ENCODE measurements at places on chromosomes 12 and 14.

DNA sequence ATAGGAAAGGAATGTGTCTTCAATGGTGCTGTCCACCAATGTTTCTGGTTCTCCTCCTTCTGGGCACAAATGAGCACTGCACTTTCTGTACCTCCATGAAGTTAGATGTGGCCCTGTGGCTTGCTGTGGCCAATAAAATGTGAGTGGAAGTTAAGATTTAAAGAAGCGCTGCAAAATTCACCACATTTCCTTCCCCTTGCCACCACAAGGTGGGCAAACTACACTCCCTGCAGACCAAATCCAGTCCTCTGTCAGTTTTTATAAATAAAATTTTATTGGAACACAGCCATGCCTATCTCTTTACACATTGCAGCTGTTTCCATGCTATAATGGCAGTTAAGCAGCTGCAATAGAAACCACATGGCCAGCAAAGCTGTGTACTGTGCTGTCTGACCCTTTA is 141.4 kb upstream of the TMPO start:
- no peak for DNase-seq

DNA sequence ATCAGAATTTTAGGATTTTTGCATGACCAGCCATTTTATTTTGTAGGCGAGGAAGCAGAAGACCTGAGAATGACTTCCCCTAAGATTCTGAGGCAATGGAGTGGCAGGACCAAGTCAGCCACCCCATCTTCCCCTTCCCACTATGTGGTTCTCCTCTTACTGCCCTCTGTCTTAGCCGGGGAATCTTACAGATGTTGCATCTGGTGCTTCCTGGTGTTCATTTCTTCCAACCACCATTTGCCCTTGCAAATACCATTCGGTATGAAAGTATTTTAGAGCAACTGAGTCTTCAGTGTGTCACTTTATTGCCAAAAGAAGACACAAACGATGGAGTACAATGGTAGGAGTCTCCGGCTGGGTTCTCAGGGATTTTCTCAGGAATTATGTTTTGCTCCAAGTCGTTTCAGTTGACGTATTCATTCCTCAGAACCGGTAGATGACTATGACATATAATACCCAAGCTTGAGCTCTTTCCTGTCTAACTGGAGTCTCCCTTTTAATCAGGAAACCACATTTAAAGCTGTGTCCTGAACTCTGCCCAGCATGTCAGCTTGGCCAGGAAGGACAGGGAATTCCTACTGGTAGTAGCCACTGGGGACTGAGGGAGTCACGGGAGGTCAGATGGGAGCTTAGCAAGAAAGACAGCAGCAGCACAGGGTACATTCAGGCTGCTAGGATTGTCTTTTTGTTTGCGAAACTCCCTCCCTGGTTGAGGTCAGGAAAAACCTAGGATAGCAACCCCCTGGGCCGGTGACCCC is 87.0 kb downstream of the SAMD4A start:
- DNase-seq = no peak

DNA sequence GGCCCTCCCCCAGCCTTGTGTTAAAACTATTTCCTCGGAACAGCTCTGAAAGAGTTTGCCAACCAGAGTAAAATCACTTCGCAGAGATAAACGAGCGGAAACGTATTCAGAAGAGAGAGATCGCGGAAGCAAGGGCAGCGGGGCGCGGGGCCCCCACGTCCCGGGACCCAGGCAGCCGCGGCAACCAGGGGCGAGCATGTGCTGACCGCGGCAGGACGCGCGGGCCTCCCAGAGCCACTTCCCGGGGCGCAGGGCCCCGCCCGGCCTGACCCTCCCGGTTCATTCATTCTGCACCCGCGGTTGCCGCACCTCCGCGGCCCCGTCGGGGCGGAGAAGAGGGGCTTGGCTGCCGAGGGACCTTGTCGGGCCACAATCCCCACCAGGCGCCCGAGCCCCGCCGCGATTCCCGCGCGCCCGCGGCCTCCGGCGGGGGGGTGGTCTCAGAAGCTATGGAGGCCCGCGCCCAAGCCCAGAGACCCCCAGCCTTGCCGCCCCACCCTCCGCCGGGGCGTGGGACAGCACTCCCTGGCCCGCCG is 598 bp downstream of the UBE2N start:
- no peak for DNase-seq

DNA sequence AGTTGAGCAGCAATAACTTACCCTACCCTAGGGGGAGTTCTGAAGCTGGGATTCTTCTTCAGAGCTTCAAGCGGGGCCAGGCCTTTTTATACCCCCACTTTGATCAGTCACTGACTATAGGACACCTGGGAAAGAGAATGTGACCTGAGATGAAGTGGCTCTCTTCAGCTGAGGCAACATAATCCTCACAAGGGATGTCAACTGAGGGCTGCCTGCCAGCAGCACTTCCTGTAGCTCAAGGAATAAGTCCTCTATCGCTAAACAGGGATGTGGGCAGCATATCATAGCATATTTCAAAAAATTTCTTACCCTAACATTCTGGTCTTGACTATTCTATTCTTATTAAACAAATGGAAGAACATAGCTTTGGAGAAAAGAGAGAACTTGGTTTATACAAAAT is 17.4 kb downstream of the LGALS3 start:
- no peak for DNase-seq

DNA sequence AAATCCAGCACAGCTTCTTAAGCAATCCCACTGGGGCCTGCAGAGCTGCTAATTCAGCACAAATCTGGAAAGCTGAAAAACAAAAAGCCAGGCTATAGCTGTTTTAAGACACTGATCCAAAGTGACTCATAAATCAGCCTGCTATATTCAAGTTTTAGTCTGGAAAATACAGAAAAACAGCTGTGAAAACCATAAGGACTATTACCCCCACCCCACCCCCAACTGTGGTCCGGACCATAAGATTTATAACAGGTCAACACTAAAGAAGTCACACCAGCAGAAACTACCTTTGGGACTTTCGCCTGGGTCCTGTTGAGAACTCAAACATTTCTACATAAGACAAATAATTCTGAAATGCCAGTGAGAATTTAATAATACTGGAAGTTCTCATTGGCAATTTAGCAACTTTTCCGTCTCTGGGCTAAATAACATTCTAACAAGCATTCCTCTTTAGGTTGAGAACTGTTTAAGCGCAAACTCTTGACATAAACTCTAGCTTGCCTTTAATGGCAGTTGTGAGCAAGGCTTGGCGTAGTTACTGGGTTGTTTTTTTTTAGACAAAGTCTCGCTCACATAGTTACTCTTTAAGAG is 3.3 kb downstream of the LRIG3 start:
- no peak for DNase-seq

- DNase-seq = no peak
Observed at GRCh38 chr12:124610021-124610612, 42.7 kb upstream of the NCOR2 start.

GRCh38 chr12:105271364-105271763 is 35.4 kb upstream of the APPL2 start:
- no peak for DNase-seq

GRCh38 chr14:102275866-102276265 is 29.1 kb downstream of the MOK start:
- no peak for DNase-seq

- no peak for DNase-seq
Observed at GRCh38 chr14:106619606-106620005, 1093.2 kb downstream of the TMEM121 start.

DNA sequence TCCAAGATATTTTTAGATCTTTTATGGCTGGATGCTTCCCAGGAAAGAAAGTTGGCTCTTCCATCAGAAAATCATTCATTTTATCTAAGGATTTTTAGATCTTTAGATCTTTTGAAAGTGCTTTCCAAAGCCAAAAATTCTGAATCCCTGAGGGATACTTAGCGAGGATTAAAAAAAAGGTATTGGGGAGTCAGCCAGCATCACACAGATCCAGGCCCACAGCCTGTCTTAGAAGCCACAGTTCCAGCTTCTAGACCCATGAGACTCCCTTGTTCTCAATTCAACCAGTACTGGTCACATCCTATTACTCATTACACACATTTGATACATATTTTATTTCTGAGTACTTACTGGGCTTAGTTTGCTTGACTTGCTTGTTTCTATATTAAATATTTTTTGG is 49.9 kb downstream of the TSPAN8 start:
- DNase-seq = no peak

DNA sequence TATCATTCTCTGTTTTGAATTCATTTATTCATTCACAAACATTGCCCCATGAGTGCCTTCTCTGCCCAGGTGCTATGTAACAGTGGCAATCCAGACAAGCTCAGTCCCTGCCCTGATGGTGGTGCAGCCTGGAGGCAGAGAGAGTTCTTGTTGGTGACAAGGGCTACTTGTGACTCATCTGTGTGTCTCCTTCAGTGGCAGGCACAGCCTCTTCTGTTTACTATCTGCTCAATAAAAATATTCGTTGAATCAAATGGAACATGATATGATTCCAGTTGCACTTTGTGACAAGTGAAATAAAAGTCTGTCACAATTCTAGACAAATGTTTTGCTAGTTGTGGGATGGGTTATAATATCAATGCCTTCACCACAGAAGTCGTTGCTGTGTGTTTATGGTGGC is 20.6 kb upstream of the CPM start:
- DNase-seq = no peak

DNA sequence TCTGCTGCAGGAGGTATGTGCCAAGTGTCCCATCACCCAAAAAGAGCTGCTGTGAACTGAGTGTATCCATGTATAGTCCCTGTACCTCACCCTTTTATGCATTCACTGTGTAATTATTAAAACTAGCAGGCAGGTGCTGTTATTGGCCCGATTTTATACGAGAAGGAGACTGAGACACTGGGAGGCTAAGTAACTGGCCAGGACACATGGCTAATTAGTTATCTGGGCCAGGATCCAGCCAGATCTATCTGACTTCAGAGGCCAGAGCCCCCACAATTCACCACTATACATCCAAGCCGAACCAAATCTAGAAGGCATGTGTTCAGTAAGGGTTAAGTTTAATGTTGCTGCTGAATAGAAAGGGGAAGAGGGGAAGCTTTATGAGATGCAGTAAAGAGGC is 73.4 kb downstream of the FRMD6 start:
- no peak for DNase-seq

DNA sequence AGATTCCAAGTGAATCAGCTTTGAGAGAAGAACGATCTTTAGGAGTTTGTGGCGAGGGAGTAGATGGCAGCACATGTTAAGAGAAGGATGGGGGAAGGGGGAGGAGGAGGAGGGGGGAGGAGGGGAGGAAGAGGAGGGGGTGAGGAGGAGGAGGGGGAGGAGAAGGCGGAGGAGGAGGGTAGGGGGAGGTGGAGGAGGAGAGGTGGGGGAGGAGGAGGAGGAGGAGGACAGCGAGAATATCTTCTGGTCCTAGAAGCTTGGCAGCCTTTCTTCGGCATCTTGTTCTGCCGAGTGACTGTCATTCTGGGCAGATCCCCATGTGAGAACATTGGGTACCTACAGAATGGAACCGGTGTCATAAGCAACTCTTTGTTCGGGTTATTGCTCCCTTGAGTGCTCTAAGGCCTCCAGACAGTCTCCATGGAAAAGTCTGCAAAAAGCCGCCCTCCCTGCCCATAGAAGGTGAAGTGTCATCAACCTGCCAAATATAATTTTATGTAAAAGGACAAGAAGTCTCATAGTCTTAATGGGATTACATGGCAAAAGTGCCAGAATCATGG is 6.9 kb downstream of the RFC5 start:
- no peak for DNase-seq

- peak; percentile 69 for DNase-seq
Observed at GRCh38 chr12:69007855-69008351, 74.9 kb upstream of the CPM start.

DNA sequence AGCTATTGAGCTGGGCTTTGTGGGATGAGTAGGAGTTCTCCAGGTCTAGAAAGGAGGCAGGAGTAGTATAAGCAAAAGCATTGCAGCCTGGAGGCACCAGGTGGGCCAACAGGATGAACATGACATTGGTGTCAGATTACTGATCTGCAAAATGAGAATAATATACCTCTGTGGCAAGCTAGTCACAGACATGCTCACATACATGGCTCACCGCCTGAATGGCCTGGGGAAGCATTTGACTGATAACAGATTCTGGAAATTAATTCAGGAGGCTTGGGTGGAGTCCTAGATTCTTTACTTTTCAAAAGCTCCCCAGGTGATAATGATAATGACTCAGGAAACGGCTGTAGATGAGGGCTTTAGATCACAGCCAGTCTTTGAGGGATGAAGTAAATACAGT is 709 bp downstream of the TCL1B start:
- no peak for DNase-seq

GRCh38 chr12:40615590-40615989 is 76.6 kb upstream of the CNTN1 start:
- DNase-seq = no peak

- no peak for DNase-seq
Observed at GRCh38 chr12:109448707-109449390, 28.3 kb downstream of the KCTD10 start.

DNA sequence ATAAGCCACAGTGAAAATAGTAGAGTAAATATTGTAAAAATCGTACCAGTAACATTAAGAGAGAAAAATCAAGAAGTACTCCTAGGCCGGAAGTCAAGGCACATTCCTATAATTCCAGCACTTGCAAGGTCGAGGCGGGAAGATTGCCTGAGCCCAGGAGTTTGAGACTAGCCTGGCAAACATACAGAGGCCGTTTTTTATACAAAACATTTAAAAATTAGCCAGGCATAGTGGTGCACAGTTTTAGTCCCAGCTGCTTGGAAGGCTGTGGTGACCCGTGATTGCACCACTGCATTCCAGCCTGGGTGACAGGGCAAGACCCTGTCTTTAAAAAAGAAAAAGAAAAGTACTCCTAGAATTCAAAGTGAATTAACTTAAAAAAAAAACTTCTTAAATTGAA is 341.8 kb downstream of the C12orf50 start:
- no peak for DNase-seq

GRCh38 chr12:97924122-97924521 is 461.5 kb downstream of the RMST start:
- DNase-seq = no peak

- DNase-seq = no peak
Observed at GRCh38 chr12:57483466-57483865, 3.8 kb upstream of the ARHGAP9 start.

DNA sequence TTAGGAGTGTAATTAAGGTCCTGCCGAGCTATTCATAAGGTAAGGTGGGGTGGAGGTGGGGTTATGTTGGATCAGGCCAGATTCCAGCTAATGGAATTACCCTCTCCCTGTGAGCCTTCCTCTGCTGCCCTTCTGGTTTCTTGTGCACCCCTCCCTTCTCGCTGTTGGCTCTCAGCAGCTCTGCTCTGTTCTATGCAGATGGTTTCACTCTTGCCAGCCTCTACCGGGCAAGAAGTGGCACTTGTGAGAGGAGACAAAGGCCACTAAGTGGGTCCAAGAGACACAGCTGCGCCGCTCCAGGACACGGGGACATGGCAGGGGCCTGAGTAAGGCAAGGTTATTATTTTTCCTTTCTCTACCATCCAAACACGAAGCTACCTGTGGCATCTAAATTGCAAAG is 334.4 kb downstream of the EMP1 start:
- DNase-seq = no peak

DNA sequence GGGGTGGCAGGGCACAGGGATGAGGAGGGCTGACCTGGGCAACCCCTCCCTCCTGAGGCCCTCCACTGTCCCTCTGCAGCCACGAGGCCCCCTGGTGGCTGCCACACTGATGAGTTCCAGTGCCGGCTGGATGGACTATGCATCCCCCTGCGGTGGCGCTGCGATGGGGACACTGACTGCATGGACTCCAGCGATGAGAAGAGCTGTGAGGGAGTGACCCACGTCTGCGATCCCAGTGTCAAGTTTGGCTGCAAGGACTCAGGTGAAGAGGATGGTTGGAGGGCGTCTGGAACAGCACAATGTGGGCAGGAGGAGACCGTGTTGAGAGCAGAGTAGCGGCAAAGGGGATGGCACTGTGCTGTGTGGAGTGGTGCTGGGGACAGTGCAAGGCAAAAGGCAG is 25.7 kb upstream of the LRP1-AS start:
- no peak for DNase-seq

All from NCI-H1048 (cell line).